ENCODE measurements at places on chromosomes 7 and 10.

- no peak for DNase-seq
Measured at GRCh38 chr7:132901241-132901640, 180.6 kb downstream of the CHCHD3 start.

DNA sequence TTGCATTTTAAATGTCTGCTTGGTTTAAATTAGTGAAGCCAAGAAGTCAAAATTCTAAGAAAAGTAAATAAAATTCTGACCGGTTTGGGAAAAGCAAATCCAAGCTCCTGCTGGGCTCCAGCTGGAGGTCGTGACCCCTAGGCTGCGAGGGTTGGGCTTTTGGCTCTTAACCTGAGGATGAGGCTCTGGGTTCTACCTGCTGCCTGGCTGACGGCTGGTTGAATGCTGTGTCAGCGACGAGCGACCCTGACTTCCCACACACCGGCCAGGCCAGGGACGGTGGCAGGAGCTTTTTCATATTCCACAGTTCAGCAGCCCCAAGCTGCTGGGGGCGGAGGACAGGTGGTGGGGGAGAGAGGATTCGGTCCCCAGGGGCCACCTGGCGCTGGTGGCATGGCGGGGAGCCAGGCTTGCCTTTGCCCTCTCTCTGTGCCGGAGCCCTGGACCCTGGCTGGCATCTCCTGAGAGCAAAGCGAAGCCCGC, 843 bp upstream of the PLPP4 start:
- DNase-seq: no peak

- DNase-seq: no peak
Measured at GRCh38 chr10:104043185-104043830, 42.4 kb downstream of the COL17A1 start.

GRCh38 chr10:79142064-79142491, 73.3 kb downstream of the ZMIZ1 start:
- DNase-seq: no peak

DNA sequence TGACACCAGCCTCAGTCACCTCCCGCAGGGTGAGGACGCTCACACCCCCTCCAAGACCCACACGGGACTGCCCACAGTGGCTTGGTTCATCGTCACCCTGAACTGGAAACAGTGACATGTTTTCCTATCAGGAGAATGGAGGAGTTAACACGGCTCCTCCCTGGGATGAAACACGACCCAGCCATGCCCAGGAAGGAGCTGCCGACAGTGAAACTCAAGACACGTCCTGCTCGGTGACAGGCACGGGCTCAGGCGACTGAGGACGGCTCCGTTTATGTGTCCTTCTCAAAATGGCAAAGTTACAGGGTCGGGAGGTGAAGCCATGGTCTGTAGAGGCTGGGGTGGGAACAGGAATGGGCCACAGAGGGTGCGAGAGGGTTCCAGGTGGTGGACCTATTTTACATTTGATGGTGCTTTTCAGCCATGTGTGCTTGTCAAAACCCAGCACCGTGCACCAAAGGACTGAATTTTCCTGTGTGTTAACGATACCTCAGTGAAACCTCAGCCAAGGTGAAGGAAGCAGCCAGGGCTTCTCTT, 272.4 kb downstream of the ADARB2 start:
- DNase-seq: no peak

GRCh38 chr10:51159841-51160240, 85.6 kb downstream of the PRKG1 start:
- no peak for DNase-seq

- no peak for DNase-seq
Measured at GRCh38 chr7:128908750-128909624, 1.5 kb downstream of the KCP start.

- DNase-seq: no peak
Measured at GRCh38 chr7:20113427-20114027, 103.7 kb downstream of the MACC1 start.

GRCh38 chr7:123154231-123154860, 45.4 kb downstream of the SLC13A1 start:
- peak; percentile 10 for DNase-seq

- no peak for DNase-seq
Measured at GRCh38 chr7:6221340-6222319, 50.8 kb downstream of the CYTH3 start.

GRCh38 chr7:67738958-67739357, 742.3 kb downstream of the TYW1 start:
- no peak for DNase-seq

GRCh38 chr10:17671307-17671706, 27.4 kb downstream of the STAM start:
- DNase-seq: no peak

DNA sequence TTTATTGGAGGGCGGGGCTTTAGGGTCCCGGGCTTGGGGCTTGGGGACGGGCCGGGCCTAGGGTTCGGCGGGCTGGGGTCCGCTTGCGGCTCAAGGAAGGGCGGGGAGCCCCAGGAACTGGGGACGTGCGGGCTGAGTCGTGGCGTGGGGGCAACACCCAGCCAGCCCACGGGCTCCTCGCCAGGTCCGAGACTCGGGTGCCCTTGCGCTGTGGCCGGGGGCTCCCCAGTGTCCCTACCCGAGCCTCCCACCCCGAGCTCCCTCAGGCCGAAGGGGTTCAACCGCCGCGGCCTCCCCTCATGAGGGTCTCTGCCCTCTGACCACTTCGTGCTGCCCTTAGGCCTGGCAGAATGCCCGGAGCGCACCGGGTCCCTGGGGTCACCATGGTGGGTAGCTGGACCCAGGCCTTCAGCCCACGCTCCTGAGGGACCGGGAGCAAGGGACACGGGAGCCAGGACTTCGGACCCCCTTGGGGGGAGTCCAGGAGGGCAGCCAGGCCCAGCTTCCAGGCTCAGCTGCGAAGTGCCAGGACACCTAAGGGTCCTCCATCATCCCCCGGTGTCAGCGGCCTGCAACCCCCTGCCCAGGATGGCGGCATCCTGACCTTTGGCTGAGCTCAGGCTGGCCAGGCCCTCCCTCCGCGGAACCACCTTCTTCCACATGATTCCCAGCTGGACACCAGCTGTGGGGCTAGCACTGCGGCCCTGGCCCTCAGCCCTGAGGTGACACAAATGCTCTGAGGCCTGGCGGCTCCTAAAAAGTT, 524 bp upstream of the FUOM start:
- no peak for DNase-seq

DNA sequence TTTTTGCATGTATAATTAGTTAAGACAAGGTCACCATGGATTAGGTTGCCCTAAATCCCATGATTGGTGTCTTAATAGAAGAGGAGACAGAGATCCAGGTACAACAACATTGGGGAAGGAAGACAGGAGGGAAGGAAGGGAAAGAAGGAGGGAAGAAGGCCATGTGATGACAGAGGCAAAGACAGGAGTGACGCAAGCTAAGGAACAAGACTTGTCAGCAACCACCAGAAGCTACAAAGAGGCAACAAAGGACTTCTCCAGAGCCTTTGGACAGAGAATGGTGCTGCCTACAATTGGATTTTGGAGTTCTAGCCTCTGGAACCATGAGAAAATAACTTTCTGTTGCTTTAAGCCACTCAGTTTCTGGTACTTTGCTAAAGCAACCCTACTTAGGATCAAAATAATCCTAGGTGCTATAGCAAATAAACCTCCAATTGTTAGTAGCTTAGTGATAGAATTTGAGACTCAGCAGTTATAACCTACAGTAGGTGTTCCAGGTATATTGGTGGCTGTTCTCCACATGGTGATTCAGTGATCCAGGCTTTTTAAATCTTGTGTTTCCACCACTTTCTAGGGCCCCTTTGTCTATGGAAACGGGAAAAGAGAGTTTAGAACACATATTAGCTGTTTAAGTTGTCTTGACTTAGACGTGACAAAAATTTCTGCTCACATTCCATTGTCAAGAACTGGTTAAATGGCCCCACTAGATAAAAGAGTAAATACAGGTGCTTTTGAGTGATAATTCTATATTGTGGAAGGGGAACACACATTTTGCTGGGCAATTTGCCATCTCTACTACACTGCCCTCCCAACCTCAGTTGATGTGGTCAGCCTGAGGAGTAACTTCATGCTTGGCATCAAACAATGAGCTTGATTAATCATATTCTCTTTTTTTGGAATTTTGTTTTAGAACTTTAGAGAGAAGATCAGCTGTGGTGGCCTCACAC, 70.5 kb upstream of the SP4 start:
- no peak for DNase-seq

DNA sequence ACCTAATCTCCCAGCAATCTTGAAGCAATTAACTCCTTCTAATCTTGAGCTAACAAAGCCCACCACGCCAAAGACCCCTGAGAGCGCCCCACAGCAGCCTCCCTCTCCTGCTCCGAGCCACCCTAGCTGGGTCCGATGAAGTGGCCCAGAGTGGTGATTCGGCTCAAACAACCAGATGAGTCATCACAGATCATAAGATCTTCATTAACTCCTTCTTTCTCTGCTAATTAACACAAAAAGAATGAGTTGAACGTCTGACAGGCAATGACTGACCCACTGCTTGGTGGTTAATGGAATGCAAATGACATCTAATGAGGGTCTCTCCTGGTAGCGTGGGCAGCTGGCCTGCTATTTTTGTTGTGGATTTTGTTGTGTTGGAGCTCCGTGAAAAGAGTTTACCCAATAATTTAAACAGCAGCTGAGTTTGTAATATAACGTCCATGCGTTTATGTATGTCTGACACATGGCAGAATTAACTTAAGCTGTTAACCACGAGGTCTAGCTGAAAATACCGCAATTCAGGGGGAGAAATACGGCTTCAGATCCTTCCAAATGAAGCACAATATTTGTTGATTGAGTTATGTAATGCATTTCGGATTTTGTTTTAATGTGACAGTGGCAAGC, 161.4 kb downstream of the RAB11FIP2 start:
- DNase-seq: no peak

DNA sequence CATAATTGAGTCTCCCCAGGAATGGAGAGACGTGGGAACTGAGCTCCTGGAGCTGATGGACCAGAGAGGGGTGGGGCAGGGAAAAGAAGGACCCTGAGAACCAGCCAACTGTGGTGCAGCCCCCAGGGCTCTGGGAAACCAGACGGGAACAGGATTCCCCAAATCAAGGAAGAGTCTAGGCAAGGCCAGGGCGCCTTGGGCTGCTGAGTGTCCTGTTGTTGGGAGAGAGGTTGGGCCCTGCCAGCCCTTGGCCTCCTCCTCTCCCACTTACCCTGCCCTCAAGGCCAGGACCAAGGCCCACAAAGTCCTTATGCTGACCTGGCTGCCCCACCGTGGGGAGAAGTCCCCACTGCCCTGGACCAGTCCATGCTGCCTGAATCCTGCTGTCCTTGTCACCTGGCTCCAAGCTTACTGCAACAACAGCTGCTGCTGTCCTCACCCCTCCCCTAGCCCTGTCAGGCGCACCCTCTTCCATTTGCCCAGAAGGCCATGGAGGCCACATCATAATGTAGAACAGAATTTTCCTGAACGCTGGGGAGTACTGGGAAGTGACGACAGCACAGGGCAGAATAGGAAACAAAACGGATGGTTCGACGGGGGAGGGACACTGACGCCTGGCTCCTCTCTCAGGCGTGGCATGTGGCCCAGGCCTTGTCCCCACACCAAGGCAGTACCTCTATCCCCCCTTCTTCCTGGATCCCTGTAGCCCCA, 132.9 kb upstream of the ZMIZ1 start:
- DNase-seq: no peak

- no peak for DNase-seq
Measured at GRCh38 chr7:109579901-109580300, 1010.2 kb downstream of the DNAJB9 start.

Measured in AG09319 (cell line).